Fibroblast of skin of right quadriceps (primary cell): ENCODE measurements at places on chromosomes 1 and 21.
A peak's percentile ranks its signal among the peaks of the same experiment; 100 is the strongest.

GRCh38 chr1:18950401-18951026 lies 6.0 kb downstream of the IFFO2 start:
- DNase-seq: peak; percentile 53

GRCh38 chr21:45336870-45337269 lies 49.2 kb upstream of the POFUT2 start:
- no peak for DNase-seq

GRCh38 chr21:44708866-44709425 lies 2.4 kb downstream of the TSPEAR start:
- no peak for DNase-seq

DNA sequence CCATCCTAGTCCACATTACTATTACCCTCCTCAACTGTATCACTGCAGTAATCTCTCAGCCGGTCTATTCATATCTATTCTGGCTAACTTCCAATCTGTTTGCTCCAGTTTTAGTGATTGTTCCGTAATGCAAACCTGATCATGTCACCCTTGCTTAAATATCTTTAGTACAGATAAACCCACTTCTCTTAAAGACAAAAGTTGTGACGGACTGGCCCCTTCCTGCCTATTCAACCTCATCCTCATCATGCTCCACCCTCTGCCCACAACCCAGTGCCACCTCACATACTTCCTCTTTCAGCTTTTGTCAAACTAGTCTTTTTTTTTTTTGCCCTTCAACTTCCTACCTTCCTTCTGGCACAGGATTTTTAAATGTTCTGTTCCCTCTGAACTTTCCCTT lies 2.8 kb upstream of the C1orf162 start:
- DNase-seq: no peak

DNA sequence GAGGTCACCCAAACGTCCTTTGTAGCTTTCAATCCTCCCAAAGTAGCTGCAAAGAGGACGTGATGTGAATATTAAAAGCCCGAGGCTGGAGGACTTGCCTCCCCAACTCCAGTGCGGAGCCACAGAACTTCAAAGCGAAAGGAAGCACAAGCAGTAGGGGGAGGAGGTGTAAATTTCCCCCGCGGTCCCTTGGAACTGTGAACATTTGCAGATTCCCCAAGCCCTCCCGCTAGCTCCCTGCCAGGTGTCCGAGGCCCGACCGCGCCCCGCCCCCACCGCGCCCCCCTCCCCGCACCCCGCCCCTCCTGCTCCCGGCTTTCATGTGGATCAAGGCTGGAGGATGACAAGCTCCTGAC lies 41.5 kb upstream of the HAO2 start:
- DNase-seq: peak; percentile 9
